Calu3 (cell line): ENCODE measurements at places on chromosomes 6 and 20. TPM values are rescaled to one million over a fixed set of nuclear protein-coding genes. Genes with fewer than 3 reads are reported as not detected.

DNA sequence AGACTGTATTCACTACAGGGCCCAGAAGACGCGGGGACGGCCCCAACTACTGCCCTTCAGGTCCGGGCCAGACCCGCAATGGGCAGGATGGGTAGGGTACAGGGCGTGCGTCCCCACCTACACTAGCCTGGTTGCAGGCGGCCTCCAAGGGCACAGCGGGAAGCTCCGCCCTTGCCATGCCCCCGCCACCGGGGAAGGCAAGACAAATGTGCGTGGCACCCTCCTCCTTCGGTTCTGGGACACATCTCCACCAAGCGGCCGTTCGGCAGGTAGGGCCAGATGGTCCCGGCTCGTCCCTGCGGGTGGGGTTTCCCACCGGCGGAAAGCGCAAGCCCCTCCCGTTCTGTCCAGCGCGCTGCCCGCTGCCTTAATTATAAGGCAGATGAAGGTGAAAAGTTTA lies 5.6 kb downstream of the NXT1 start:
- DNase-seq, result no peak

DNA sequence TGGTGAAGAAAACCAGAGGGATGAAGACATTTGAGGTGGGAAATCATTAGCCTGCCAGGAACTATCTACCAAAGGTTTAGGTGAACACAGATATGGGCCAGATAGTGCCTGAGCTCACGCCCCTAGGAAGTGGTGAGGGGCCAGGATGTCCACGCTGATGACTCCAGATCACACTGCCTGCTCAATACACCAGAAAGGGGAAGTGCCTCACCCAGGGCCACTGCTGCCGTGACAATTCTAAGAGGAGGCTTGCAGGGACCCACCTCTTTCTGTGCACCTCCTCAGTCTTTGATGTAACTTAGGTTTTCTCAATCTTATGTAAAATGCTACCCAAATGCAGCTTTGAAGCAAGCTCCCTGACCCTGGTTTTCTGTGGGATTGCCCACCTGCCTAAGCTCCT lies 5.4 kb upstream of the RAB44 start:
- DNase-seq, result no peak

- peak; percentile 32 for DNase-seq
Measured at GRCh38 chr6:97068211-97068610, 143.7 kb downstream of the KLHL32 start.

DNA sequence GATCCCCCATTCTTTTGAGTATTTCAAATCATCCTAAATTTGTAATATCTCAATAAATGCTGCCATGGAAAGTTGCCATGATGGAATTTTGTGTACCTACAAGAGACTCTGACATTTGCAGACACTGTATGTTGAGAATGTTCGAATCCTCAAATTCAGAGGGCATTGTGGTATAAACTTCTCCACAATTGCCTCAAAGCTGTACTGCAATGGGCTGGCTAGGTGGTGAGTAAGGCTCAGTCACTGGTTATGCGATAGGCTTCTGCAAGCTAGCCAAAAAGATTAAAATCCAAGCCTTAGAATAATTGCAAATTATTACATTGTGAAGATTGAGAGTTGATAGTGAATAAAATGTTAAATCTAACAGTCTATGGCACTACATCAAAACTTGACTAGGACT lies 130.2 kb upstream of the CEP162 start:
- DNase-seq, result no peak

GRCh38 chr6:143694560-143694959 lies 16.8 kb downstream of the PHACTR2 start:
- DNase-seq, result no peak

APCDD1L gene
- not detected in 2 replicates for total RNA-seq

RAET1E gene
- 0.22 TPM in 1 of 2 replicates, not detected in the other for total RNA-seq

SPATS1 gene
- total RNA-seq, result not detected in 2 replicates
